Large intestine (tissue), 12 donors: ENCODE measurements at places on chromosomes 5 and 9. TPM values are rescaled to one million over a fixed set of nuclear protein-coding genes. Genes with fewer than 3 reads are reported as not detected.

The PCDHA10 gene
- 1.1 TPM for polyA plus RNA-seq

The ARHGEF37 gene
- polyA plus RNA-seq = 4.5 TPM

The TSLP gene
- polyA plus RNA-seq = 0.19 TPM

The ADRA1B gene
- polyA plus RNA-seq = 0.12 TPM

The RNF180 gene
- 5.6 TPM for polyA plus RNA-seq

The CYLC2 gene
- polyA plus RNA-seq = not detected

GRCh38 chr5:170221327-170221741, 11.5 kb upstream of the C5orf58 start:
- H3K27me3 ChIP-seq = peaks cover 2% of the 10 kb centered on the region
- no peaks in the 10 kb centered on the region for H3K36me3 ChIP-seq
- H3K27ac ChIP-seq = peak overlapping the region; percentile 14
- H3K4me1 ChIP-seq = no peaks in the 10 kb centered on the region

DNA sequence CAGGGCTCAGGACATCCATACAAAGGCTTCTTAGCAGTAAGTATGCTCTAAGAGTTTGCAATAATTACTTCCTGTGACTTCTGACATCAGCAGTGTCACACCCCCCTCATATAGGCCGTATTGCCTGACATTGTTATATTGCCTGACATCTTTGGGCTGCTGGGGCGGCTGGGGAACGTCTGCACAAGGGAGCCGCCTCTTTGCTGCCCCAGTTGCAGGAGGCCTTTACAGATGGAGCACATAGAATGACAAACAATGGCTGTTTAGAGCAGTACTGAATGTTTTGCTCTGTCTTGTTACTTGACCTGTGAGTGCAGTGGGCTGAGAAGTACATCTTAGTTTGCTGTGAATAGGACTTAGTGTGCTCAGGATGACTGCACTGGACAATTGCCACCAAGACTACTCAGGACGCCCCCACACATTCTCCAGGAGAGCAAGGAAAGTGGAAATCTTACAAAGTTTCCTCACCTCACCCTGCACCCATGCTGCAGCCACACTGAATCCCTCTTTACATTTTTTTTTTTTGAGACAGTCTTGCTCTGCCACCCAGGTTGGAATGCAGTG, 65.4 kb upstream of the SPOCK1 start:
- H3K4me1 ChIP-seq = no peaks in the 10 kb centered on the region
- peaks cover 4% of the 10 kb centered on the region for H3K27me3 ChIP-seq
- DNase-seq = no peak
- H3K4me3 ChIP-seq = no peak overlapping the region

DNA sequence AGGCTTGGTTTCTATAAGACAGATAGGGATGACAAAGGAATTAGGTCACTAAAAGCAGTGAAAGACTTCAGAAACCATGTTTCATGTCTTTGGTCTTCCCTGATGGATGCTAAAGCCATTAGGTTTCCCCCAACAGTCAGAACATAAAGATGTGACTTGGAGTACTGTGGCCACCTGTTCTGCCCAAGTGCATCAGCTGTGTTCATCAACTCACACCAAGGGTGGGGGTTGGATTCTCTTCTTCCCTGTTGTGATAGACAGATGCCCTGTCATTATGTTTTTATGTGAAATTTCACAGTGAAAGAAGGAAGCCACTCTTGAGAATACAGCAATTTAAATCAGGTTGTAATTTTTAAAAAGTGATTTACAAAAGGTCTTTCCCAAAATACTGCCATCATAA, 196.8 kb downstream of the SH3GL2 start:
- no peaks in the 10 kb centered on the region for H3K27me3 ChIP-seq
- DNase-seq = no peak
- no peak overlapping the region for H3K4me3 ChIP-seq
- H3K27ac ChIP-seq = no peak overlapping the region

DNA sequence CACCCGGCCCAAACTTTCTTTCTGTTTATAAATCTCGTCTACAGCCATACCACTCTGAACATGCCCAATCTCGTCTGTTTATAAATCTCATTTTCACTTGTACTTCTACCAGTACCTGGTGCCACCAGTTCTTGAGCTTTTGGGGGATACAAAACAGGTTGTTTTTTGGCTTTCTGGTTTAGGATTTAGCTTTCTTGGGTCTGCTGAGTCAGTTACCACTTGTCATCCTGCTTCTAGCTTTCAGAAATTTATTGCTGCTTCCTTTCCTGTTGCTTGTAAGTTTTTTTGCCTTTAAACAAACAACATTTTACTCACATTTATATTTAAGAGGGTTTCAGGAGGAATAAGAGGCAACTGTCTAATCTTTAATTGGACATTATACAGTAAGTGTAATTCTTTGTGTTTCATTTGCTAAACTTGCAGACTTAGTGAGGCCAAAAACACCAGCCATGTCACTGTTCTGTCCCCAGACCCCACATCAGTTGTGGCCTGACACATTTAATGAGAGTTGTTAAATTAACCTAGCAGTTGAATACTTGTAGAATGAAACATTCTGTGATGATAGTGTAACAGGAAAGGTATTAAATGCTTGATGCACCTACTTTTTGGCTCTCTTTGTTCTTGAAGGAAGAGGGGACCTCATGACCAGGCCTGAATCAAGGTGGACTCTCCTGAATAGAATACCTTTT, 11.8 kb downstream of the NDFIP1 start:
- no peaks in the 10 kb centered on the region for H3K4me1 ChIP-seq
- no peak overlapping the region for H3K27ac ChIP-seq
- peaks cover 6% of the 10 kb centered on the region for H3K36me3 ChIP-seq
- H3K27me3 ChIP-seq = no peaks in the 10 kb centered on the region

- no peaks in the 10 kb centered on the region for H3K27me3 ChIP-seq
- H3K4me3 ChIP-seq = no peak overlapping the region
- H3K36me3 ChIP-seq = no peaks in the 10 kb centered on the region
- no peak overlapping the region for H3K27ac ChIP-seq
- no peaks in the 10 kb centered on the region for H3K4me1 ChIP-seq
- no peak for DNase-seq
Observed at GRCh38 chr9:70964861-70965260, 156.6 kb downstream of the TRPM3 start.

- no peak for DNase-seq
- H3K36me3 ChIP-seq = peaks cover 6% of the 10 kb centered on the region
Observed at GRCh38 chr5:40754381-40755092, 1.2 kb downstream of the TTC33 start.

- no peaks in the 10 kb centered on the region for H3K27me3 ChIP-seq
- no peaks in the 10 kb centered on the region for H3K36me3 ChIP-seq
- H3K4me1 ChIP-seq = peaks cover 14% of the 10 kb centered on the region
- no peak overlapping the region for H3K4me3 ChIP-seq
Observed at GRCh38 chr9:129231022-129231739, 53.1 kb upstream of the IER5L start.

- no peaks in the 10 kb centered on the region for H3K27me3 ChIP-seq
- no peak for DNase-seq
Observed at GRCh38 chr5:87277279-87277835, 9.7 kb downstream of the RASA1 start.

DNA sequence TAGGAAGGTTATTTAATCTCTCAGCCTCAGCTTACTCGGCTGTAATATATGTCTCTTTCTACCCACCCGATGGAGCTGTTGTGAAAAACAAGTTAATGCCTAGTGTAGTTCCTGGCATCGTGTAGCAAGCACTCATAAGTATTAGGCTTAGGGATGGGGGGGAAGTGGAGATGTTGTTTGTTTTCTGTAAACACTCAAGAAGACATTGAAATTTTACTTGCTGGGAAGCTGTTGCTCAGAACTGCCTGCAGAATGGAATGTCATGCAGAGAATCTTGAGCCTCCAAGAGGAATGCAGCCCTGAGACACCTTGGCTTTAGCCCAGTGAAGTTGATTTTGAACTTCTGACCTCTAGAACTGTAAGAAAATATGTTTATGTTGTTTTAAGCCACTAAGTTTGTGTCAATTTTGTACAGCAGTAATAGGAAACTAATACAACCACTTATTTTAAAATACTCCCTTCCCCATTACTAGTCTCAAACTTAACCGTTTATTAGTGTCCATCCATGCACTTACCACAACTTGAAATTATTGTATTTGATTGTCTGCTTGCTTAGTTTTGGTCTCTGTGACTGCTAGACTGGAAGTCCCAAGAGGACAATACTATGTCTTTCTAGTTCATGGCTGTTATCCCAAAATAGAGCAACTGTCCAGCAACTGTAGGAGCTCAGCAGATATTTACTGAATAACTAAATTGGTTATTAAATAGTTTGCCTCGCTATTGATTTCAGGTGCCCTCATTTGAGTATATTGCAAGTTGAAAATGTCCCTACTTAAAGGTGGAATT, 53.8 kb downstream of the MFAP3 start:
- H3K4me3 ChIP-seq = no peak overlapping the region
- no peak for DNase-seq
- no peak overlapping the region for H3K27ac ChIP-seq
- H3K36me3 ChIP-seq = no peaks in the 10 kb centered on the region
- no peaks in the 10 kb centered on the region for H3K27me3 ChIP-seq

- H3K36me3 ChIP-seq = peaks cover 63% of the 10 kb centered on the region
- no peak for DNase-seq
- no peak overlapping the region for H3K4me3 ChIP-seq
- no peaks in the 10 kb centered on the region for H3K27me3 ChIP-seq
Observed at GRCh38 chr9:109411798-109412352, 86.2 kb downstream of the PTPN3 start.

GRCh38 chr9:117587263-117587662, 116.9 kb upstream of the TLR4 start:
- H3K36me3 ChIP-seq = no peaks in the 10 kb centered on the region
- H3K27me3 ChIP-seq = no peaks in the 10 kb centered on the region
- H3K4me3 ChIP-seq = no peak overlapping the region

- no peaks in the 10 kb centered on the region for H3K36me3 ChIP-seq
- H3K4me3 ChIP-seq = no peak overlapping the region
- H3K27me3 ChIP-seq = no peaks in the 10 kb centered on the region
- no peaks in the 10 kb centered on the region for H3K4me1 ChIP-seq
Observed at GRCh38 chr5:164220522-164220921, 715.1 kb downstream of the MAT2B start.

DNA sequence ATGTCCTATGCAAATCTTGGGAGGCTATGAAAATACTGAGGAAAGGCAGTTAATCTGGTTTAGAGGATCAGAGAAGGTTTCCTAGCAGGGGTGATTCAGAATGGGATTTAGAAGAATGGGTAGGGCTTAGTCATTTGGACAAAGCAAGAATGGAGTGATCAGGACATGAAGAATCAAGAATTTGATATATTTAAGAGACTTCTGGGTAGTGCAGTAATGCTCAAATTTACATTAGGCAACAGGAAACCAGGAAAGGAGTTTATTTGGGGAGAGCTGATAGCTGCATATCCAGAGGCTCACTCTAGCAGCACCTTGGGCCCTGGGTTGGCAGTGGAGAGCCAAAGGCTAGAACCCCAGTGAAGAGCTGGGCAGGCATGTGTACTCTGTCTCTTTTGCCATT, 78.9 kb upstream of the PAPPA start:
- no peaks in the 10 kb centered on the region for H3K4me1 ChIP-seq
- no peaks in the 10 kb centered on the region for H3K27me3 ChIP-seq
- H3K4me3 ChIP-seq = no peak overlapping the region
- DNase-seq = no peak

DNA sequence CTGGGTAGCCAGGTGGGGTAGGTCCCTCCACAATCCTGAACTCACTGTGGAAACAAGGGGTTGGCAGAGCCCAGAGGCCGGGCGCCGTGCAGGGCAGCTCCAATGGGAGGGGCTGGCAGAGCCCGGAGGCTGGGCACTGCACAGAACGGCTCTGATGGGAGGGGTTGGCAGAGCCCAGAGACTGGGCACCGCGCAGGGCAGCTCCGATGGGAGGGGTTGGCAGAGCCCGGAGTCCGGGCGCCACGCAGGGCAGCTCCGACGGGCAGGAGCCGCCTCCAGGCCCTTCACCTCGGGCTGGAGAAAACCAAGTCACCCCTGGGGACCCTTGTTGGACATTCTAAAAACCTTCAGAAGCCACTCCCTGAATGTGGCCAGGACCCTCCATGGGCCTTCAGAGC, 9.3 kb downstream of the NACC2 start:
- peaks cover 18% of the 10 kb centered on the region for H3K36me3 ChIP-seq
- H3K27me3 ChIP-seq = no peaks in the 10 kb centered on the region
- no peak for DNase-seq

- peaks cover 46% of the 10 kb centered on the region for H3K36me3 ChIP-seq
- H3K4me3 ChIP-seq = no peak overlapping the region
- peak overlapping the region; percentile 48 for H3K27ac ChIP-seq
- H3K4me1 ChIP-seq = peaks cover 7% of the 10 kb centered on the region
- DNase-seq = no peak
Observed at GRCh38 chr9:127053057-127053821, 69.2 kb downstream of the ANGPTL2 start.

DNA sequence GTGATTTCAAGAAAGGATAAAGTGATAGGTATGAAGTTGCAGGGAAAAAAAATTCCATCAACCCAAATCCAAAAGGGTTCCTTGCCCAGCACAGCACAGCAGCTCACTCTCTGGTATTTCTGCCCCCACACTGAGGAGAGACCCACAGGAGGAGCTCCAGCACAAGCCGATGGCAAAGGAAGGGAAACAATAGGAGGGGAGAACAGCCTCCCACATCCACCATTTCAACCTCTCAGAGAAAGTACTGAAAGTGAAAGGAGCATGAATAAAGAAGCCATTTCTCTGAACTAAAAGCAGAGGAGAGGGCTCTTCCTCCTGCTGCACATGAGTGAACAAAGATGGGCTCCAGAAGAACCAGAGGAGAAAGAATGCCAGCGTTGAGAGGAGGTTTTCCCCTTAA, 54.9 kb upstream of the ZSWIM6 start:
- no peaks in the 10 kb centered on the region for H3K36me3 ChIP-seq
- DNase-seq = peak; percentile 43
- peaks cover 15% of the 10 kb centered on the region for H3K4me1 ChIP-seq
- H3K27ac ChIP-seq = no peak overlapping the region
- H3K4me3 ChIP-seq = no peak overlapping the region

GRCh38 chr5:177043958-177044357, 21.5 kb downstream of the ZNF346 start:
- peaks cover 22% of the 10 kb centered on the region for H3K4me1 ChIP-seq
- peaks cover 32% of the 10 kb centered on the region for H3K36me3 ChIP-seq
- no peaks in the 10 kb centered on the region for H3K27me3 ChIP-seq
- peak overlapping the region; percentile 97 for H3K27ac ChIP-seq
- no peak for DNase-seq
- no peak overlapping the region for H3K4me3 ChIP-seq

DNA sequence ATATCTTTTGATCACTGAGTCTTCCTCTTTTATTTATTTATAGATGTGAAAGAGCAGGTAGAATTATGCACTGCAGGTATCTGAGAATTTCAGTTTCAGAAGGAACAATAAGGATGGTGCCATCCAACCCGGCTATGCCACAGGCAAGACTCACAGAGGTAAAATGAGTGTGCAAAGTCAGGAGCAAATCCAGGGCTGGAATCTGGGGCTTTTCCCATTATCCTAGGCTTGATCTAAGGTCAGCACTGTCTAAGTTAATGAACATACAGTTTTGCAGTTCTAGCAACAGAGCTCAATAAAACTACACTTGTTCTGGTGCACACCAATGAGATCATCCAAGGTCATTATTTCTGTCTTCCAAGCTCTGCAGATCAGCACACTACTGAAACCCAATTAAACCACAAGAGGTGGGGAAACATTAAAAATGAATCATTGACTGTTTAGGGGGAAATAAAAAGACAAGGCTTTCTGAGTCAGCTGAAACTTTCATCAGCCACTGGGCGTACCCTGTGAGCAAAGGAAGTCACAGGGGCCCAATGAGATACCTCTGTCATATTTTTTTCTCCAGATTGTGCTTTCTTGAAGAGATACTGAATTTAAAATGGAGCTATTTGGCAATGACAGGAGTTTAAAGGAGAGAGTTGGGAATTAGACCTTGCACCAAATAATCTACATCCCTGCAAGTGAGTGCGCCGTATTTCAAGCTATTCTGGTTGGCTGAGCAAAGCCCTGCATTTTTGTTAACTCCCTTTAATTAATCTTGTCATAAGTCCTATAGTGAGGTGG, 662.2 kb upstream of the ZNF608 start:
- H3K27me3 ChIP-seq = no peaks in the 10 kb centered on the region
- H3K27ac ChIP-seq = no peak overlapping the region
- H3K4me1 ChIP-seq = peaks cover 40% of the 10 kb centered on the region
- no peak overlapping the region for H3K4me3 ChIP-seq
